ENCODE measurements at places on chromosomes 5 and 9.

- DNase-seq = peak; percentile 82
Observed at GRCh38 chr9:129126749-129127618, 15.8 kb downstream of the PTPA start.

- peak; percentile 41 for DNase-seq
Observed at GRCh38 chr5:95760273-95761191, 29.4 kb downstream of the RHOBTB3 start.

GRCh38 chr5:2920312-2920711, 168.8 kb upstream of the IRX2 start:
- no peak for DNase-seq

DNA sequence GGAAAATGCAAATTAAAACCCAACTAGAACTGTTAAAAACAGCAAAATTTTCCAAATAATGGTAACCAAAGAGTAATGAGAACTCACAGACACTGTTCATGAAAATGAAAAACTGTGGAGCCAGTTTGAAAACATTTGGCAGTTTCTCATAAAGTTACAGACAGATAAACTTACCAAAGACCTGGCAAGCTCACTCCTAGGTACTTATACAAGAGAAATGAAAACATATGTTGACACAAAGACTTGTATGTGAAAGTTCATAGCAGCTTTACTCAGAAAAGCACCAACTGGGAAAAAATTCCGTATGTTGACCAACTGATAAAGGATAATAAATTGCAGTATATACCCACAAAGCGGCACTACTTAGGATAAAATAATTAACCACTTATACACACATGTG, 10.3 kb downstream of the ZNF782 start:
- no peak for DNase-seq

DNA sequence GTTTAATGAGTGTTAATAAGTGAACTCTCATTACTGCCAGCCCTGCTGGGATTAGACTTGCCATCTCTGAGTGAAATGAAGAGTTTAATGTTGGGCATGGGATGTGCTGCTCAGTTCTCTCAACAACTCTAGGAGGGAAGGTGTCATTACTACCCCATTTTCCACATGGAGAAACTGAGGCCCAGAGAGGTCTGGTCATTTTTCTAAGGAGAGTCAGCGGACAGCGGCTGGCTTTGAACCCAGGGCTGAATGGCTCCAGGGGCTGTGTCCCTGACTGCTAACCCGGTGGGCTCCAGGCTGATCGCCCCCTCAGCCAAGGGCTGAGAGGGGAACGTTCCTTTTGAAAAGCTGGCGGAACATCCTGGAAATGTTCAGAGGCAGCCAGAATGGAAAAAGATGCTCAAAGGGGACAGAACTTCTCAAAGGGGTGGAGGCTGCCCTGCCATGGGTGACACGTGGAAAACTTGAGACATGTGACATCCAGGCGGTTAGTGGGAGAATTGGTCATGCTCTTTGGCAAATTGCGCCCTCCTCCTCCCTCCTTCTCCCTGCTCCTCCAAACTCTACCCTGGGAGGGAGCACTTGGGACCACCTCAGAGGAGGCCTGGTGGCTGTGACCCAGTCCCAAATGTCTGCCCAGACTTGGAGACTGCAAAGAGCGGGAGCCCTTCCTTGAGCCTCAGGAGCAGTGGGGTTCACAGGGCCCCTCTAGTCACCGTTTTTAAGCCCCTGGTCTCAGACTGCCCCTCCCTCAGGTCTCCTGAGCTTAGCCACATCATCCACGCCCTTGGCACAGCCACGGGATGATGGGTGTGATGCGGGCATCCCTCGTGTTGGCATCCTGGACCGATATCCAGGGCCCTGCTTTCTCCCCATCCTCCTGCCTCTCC, 28.7 kb downstream of the DNM1 start:
- no peak for DNase-seq

- DNase-seq = peak; percentile 11
Observed at GRCh38 chr9:4850603-4851310, 58.0 kb downstream of the RCL1 start.

GRCh38 chr9:129037767-129038098, 1.3 kb downstream of the MIGA2 start:
- DNase-seq = no peak

Data from mesendoderm (in vitro differentiated cells).